ENCODE measurements at places on chromosomes 4 and X.
A peak's percentile ranks its signal among the peaks of the same experiment; 100 is the strongest.

- DNase-seq, result no peak
Observed at GRCh38 chr4:127634181-127634580, 1.4 kb downstream of the INTU start.

- DNase-seq, result no peak
Observed at GRCh38 chrX:1649621-1650020, 34.8 kb downstream of the ASMT start.

DNA sequence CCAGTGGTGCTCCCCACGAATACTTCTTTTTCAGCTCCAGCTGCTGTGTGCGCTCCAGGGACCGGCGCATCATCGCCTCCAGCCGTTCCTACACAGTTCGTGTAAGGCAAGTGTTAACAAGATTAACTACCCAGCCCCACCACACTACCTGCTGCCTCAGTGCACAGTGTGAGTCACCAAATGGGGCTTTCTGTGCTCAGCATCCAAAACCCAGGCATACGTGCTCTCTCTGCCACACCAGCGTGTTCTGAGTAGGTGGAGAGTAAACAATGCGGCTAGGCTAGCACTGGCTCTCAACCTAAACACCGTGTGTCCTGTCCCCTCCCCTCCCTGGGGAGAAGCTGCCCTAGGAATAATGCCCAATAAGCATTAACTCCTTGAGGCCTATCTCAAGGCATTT is 60.0 kb downstream of the MAP7D2 start:
- DNase-seq, result no peak

GRCh38 chrX:103846386-103846785 is 14.3 kb upstream of the RAB9B start:
- DNase-seq, result no peak

- DNase-seq, result no peak
Observed at GRCh38 chrX:137171626-137172025, 137.8 kb upstream of the GPR101 start.

GRCh38 chrX:43633757-43634156 is 22.3 kb upstream of the MAOA start:
- no peak for DNase-seq

DNA sequence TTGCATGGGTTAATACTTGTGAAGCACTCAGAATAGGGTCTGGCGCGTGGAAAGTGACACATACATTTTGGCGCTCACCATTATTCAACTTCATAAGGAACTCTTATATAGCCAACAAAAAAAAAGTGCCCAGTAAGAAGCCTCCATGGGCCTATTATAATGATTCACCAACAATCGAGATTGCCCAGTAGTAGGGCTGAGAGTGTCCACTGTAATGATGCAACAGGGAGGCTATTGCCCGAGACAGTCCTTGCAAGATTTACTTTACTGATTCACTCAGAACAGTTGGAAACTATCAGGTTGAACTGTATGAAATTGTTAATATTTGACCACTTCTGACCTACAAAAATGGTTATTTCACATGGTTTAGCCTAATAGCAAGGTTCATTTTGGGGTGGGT is 86.0 kb downstream of the PJA1 start:
- no peak for DNase-seq

- no peak for DNase-seq
Observed at GRCh38 chrX:46676399-46677356, 82.2 kb downstream of the SLC9A7 start.

DNA sequence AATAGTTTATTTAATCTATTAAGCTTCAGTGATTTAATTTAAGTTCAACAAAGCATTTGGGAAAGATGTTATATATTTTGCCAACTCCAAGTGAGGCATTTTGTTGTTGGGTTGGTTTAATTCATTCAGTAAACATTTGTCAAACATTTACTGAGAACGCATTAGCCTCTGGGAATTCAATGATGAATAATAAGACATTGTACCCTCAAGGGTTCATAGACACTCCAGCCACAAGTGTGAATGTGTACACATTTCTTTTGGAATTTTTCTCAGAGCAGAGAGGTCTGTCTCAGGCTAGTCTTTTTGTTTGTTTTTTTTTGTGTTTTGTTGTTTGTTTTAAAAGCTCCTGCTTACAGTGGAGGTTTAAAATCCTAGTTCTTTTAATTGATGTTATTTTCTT is 203.9 kb downstream of the SOWAHB start:
- DNase-seq, result no peak

- DNase-seq, result no peak
Observed at GRCh38 chrX:119067023-119067739, 5.6 kb upstream of the CT47C1 start.

DNA sequence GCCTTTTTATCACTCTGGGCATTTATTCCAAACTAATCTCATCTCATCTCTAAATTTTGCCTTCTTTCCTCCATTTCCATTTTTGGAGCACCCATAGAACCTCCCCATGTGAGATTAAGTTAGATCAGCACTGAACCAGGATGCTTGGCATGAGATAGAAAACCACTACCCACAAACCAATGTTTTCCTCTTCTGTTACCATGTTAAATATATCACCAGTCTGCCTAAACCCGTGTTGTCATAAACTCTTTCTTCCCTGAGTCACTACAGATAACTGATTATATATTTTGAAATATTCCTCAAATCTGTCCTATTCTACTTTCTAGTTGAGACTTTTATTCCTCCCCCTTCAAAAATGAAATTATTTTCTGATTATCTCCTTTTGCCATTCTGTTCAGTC is 37.6 kb downstream of the GABRB1 start:
- DNase-seq, result no peak

GRCh38 chrX:129938081-129938480 is 32.1 kb downstream of the UTP14A start:
- no peak for DNase-seq

- DNase-seq, result no peak
Observed at GRCh38 chr4:147313108-147313507, 167.8 kb upstream of the EDNRA start.

- no peak for DNase-seq
Observed at GRCh38 chr4:29033703-29034102, 1686.5 kb upstream of the PCDH7 start.

- DNase-seq, result no peak
Observed at GRCh38 chr4:110412354-110413065, 63.4 kb upstream of the ENPEP start.

GRCh38 chr4:94036964-94037363 is 170.7 kb upstream of the SMARCAD1 start:
- no peak for DNase-seq

DNA sequence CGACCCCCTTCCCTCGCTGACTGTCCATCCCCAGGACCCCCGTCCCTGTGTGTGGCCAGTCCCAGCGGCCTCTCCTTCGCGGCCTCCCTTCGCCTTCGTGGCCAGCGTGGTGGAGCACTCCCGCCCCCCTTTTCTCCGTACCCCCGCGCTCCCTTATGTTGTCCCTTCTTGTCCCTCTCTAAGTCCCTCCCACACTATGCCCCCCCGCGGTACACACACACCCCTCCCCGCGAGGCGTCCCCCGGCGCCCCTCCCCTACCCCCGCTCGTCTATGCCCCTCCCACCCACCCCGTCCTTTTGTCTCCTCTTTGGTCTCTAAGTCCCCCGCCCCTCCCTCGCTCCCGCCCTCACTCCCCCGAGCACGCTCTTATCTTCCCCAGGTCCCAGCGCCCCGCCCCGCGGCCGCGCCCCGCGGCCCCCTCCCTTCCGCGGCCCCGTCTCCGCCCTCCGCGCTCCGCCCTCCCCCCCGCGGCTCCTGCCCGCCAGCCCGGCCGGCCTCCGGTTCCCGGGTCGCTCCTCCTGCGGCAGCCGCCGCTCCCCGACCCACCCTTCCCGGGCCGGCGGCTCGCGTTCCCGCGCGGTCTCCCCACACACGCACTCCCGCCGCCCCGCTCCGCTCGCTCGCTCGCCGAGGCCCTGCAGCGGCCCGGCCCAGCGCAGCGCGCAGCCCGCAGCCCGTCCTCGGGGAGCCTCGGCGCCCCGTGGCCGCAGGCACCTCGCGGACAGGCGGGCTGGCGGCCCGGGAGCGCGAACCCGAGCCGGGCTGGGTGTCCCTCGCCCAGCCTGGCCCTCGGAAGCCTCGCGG is 26.3 kb downstream of the UTP14A start:
- DNase-seq, result peak; percentile 62

- DNase-seq, result no peak
Observed at GRCh38 chr4:95963456-95963855, 123.6 kb downstream of the PDHA2 start.

- DNase-seq, result no peak
Observed at GRCh38 chrX:38112566-38112965, 106.2 kb downstream of the SYTL5 start.

DNA sequence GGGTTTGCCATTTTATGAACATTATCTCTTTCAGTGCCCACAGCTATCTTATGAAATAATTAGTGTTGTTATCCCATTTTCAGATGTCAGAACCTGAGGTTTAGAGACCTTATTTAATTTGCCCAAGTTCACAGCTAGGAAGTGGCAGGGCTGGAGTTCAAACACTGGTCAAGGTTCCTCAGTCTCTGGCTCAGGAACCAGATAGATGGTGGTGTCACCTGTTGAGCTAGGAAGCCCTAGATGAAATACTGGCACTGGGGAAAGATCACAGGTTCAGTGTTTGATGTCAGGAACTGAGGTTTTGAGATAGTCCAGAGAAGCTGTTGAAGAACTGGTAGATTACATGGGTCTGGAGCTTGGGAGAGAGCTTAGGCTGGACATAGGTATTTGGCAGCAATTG is 85.4 kb downstream of the REPS2 start:
- no peak for DNase-seq

DNA sequence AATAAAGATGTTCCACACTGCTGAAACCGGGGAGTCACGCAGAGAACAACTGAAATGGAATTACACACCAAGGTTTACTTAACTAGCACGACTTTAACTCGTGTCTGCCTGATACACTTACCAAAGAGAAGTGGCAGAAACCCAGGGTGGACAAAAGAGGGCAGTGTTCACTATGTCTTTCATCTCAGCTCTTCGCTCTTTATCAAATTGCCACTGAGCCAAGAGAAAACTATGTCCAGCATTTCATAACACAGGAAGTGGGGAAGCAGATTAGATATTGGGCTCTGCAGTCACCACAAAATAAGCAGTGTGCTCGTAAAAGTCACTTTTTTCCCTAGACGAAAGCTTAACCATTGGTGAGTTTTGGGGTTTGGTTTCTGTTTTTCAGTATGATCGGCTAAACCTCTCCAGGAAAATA is 155.7 kb downstream of the CHIC2 start:
- no peak for DNase-seq

GRCh38 chrX:1062351-1062750 is 150.1 kb downstream of the CRLF2 start:
- DNase-seq, result no peak

DNA sequence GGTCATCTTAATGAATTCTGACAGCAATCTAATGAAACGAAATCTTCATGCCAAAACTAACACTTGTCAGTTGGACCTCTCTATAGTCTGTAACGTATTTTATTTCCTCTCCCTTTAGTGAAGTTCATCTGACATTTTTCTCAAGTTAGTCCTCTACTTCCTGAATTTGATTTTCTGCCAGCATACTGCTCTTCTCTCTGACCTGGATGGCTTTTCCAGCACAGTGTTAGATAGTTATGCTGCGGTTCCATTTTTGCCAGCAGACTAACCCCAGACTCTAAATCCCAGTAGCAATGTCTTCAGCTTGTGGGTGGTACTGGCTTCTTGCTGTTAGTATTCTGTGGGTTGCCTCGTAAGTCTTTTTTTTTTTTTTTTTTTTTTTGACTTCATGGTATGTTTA is 146.7 kb upstream of the VEGFC start:
- no peak for DNase-seq

DNA sequence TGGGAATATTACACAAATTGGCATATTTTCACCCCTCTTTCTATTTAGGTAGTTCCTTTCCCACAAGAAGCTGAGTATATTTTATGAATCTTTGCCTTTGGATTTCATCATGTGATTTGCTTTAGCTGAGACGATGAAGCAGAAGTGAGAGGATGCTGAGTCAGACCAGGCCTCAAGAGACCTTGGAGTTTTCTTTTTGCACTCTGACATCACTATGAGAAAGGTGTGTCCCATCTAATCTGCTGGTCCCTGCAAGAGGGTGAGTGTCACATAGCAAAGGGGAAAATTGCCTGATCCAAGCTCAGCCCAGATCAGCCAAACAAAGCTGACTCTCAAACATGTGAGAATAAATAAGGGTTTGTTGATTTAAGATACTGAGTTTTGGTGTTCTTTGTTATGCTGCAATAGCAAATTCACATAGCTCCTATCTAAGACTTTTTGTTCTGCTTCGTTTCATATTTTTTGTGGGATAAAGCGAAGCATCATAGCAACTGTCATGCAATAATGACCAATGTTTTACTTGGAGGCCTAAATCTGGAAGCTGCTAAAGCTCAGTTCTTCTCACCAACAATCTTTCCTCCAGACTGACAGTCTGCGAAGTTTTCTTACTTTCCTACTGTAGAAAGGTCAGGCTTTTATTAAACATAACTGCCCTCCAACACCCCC is 176.9 kb downstream of the PDHA2 start:
- no peak for DNase-seq

DNA sequence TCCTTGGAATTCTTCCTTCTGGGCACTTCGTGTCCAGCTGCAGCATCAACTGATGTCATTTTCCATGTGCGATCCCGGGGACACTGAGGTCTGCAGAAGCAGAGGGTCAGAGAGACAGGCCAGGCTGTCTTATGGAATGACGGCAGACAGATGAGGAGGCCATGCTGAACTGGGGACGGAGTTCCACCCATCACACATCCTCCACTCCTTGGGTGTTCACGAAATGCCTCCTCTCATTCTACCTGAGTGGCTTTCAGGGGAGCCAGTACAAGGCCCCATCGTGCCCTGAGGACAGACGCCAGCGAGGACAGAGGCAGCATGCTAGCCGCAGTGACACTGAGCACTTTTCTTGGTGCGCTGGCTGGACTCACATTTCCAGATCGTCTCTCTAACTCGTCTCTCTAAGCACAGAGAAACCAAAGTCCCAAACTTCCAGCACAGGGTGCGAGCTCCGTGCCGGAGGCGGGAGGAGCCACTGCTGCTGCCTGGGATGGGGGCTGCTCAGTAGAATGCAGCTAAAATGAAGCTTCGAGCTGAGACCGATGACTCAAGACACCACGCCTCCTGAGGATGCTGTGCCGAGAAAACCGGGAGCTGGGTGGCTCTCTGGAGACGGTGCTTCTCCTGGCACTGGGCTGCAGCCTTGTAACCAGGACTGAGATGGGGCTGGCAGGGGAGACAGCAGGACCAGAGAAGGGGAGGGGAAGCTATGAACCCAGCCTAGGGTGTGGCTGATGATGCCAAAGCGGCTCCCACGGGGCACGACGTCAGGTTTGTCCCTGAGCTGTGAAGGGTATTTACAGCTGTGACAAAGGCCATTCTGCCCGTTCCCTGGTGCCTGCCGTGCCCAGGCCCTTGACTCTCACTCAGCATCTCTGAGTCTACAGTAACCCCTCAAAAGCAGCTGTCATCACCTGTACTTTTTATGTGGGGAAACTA is 8.2 kb downstream of the ABLIM2 start:
- no peak for DNase-seq

Data from stimulated activated CD4-positive, alpha-beta T cell treated with anti-CD3 and anti-CD28 coated beads, Interleukin-1b, Interleukin-23, amount 100 ng/mL, for 1 hour (primary cell).